ENCODE measurements at places on chromosomes 1 and 21.

GRCh38 chr1:50880373-50880772, 79.7 kb downstream of the FAF1 start:
- no peak overlapping the region for H3K4me3 ChIP-seq
- H3K4me1 ChIP-seq = no peaks in the 10 kb centered on the region
- no peaks in the 10 kb centered on the region for H3K27me3 ChIP-seq
- H3K36me3 ChIP-seq = no peaks in the 10 kb centered on the region
- DNase-seq = no peak

- no peak for DNase-seq
- H3K4me1 ChIP-seq = no peaks in the 10 kb centered on the region
- H3K27me3 ChIP-seq = peaks cover 4% of the 10 kb centered on the region
- no peak overlapping the region for H3K4me3 ChIP-seq
- H3K27ac ChIP-seq = peak overlapping the region; percentile 78
- no peaks in the 10 kb centered on the region for H3K36me3 ChIP-seq
These were observed 1.3 kb downstream of the FCGR2A start for GRCh38 chr1:161506336-161507223.

DNA sequence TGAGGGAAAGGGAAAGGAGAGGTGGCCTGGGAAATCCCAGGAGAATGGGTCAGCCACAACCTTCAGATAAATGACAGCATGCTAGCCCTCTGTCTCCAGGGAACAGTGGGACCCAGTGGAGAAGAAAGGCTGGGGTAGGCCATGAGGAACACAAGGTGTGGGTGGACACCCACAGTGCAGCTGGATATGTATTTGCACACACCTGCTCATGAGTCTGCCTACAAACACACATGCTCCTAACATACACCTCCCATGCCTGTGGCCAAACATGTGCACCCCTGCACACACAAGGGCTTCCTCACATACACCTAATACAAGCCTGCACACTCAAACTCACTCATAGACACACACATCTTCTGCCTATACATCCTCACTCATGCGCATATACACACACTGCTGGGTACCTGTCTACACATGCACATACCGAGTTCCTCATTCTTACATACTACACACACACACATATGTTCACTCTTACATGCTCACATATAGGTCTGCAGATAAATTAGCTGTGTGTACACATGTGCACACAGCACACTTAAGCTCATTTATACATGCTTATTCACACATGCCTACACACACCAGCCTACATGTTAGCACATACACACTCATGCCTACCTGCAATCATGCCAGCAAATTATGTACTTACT, 3.6 kb downstream of the C1orf216 start:
- H3K36me3 ChIP-seq = no peaks in the 10 kb centered on the region
- peaks cover 23% of the 10 kb centered on the region for H3K4me1 ChIP-seq
- no peaks in the 10 kb centered on the region for H3K27me3 ChIP-seq
- no peak overlapping the region for H3K27ac ChIP-seq

DNA sequence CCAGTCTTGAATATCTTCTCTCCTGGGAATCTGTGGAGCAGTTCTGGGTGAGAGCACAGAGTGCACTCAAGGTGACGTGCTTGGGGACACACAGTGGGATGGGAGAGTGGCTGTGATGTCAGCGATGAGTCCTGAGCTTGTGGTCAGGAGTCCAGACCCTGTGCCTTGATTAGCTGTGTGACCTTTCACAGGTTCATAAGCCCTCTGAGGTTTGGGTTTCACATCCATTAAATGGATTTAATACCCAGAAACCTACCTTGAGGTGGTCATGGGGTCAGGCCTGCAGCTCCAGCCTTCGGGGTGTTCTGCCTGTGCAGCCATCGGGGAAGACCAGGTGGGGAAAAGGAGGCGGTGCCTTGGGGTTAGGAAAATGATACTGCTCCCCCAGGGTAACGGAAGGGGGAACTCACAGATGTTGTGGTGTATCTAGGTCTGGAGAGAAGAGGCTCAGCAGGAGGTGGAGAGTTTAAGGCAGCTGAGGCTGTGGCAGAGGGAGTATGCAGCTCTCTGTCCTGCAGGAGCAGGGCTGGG, 38.5 kb upstream of the ETV3 start:
- H3K4me1 ChIP-seq = no peaks in the 10 kb centered on the region
- no peak overlapping the region for H3K27ac ChIP-seq
- no peak overlapping the region for H3K4me3 ChIP-seq
- H3K27me3 ChIP-seq = peaks cover 6% of the 10 kb centered on the region
- DNase-seq = no peak

GRCh38 chr1:18486195-18486594, 5.5 kb downstream of the KLHDC7A start:
- no peak for DNase-seq
- H3K27me3 ChIP-seq = no peaks in the 10 kb centered on the region
- H3K27ac ChIP-seq = no peak overlapping the region
- H3K4me1 ChIP-seq = no peaks in the 10 kb centered on the region

GRCh38 chr1:110631836-110632620, 25.9 kb upstream of the KCNA2 start:
- no peak overlapping the region for H3K27ac ChIP-seq
- H3K4me3 ChIP-seq = peak overlapping the region; percentile 45
- no peaks in the 10 kb centered on the region for H3K36me3 ChIP-seq

DNA sequence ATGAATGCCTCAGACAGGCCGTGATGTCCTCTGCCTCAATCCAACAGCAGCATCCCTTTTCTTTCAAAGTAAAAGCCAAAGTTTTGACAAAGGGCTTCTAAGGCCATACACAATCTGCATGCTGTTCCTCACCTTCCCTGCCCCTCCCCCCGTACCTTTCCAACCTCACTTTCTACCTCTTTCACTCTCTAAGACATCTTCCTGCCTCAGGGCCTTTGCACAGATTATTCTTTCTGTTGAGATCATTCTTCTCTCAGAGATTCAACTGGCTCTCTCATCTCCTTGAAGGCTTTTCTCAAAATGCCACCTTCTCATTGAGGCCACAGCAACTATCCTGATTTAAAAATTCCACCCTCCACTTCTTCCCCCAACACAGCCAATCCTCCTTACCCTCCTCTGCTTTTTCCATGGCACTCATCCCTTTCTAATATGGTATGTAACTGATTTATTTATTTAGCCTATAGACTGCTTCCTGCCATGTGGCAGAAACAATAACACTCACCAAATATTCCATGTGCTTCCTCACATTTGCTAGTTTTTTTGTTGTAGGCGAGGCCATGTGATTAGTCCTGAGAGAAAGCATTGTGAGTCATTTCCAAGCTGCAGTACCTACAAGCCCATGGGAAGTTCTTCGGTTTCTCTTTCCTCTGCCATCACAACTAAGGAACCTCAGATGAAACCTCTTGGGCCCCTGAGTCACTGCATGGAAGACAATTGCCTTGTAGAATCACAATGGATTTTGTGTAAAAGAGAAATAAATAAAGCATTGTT, 58.7 kb upstream of the GADD45A start:
- H3K27ac ChIP-seq = no peak overlapping the region
- no peaks in the 10 kb centered on the region for H3K27me3 ChIP-seq
- H3K36me3 ChIP-seq = no peaks in the 10 kb centered on the region
- H3K4me3 ChIP-seq = no peak overlapping the region
- H3K4me1 ChIP-seq = no peaks in the 10 kb centered on the region
- no peak for DNase-seq

DNA sequence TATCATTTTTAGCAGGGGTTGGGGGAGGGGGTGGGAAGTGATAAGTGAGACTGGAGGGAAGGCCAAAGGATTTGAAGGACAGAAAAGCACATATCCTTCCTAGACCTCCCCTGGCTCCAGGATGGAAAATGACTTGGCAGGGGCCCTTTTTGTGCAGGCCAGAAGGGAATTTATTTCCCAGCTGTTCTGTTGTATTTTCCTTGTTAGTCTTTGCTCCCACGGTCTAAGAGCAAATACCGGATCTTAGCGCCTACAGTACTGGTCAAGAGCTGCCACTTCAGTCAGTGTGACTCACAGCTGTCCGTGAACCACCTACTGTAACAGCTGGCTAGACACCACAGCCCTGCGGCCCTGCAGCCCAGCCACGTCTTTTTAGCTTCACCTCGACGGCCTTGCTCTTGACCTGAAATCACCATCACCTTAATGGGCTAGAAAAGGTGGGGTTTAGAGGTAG, 51.0 kb upstream of the ERRFI1 start:
- no peaks in the 10 kb centered on the region for H3K36me3 ChIP-seq
- H3K27me3 ChIP-seq = no peaks in the 10 kb centered on the region
- no peak overlapping the region for H3K27ac ChIP-seq

DNA sequence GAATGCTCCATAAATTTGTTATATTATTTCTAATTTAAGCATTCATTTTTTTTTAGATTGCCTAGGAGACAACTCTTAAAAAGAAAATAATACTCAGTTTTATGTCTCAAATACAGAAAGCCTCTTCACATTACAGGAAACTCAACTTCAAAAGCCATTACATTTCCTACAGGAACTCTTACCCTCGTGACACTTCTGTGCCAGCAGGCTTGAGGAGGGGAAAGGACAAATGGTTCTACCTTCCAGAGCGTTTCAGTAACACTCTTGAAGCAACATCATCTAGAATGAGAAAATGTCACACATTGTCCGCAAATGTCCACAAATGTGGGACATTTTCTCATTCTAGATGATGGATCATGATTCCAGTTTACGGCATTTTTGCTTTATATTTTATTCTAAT, 51.7 kb downstream of the PTPN14 start:
- no peak for DNase-seq

GRCh38 chr21:35159881-35160280, 110.8 kb upstream of the RUNX1 start:
- H3K27ac ChIP-seq = no peak overlapping the region
- H3K36me3 ChIP-seq = no peaks in the 10 kb centered on the region
- no peak overlapping the region for H3K4me3 ChIP-seq
- no peak for DNase-seq

DNA sequence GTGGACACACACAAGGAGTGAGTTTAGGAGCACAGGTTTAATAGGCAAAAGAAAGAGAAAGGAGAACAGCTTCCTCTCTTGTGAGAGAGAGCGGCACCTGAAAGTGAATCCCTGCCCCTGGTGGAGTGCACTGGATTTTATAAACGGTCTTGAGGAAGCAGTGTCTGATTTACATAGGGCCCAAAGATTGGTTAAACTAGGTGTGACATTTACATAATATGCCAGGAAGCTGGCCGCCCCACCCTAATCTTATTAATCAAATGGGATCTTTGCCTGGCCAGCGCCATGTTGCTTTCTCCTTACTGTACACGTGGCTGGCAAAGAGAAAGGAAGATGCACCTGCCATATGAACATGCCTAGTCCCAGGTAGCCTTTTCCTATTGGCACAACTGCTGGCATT, 38.7 kb downstream of the CFH start:
- no peaks in the 10 kb centered on the region for H3K36me3 ChIP-seq
- no peak overlapping the region for H3K27ac ChIP-seq
- no peak overlapping the region for H3K4me3 ChIP-seq
- no peak for DNase-seq
- H3K27me3 ChIP-seq = no peaks in the 10 kb centered on the region
- H3K4me1 ChIP-seq = no peaks in the 10 kb centered on the region

- H3K4me1 ChIP-seq = peaks cover 4% of the 10 kb centered on the region
- DNase-seq = no peak
- H3K27me3 ChIP-seq = no peaks in the 10 kb centered on the region
- no peak overlapping the region for H3K4me3 ChIP-seq
These were observed 14.3 kb upstream of the PROK1 start for GRCh38 chr1:110436635-110437034.

GRCh38 chr21:34726627-34727337, 58.0 kb downstream of the CLIC6 start:
- DNase-seq = no peak
- no peaks in the 10 kb centered on the region for H3K4me1 ChIP-seq
- H3K27ac ChIP-seq = no peak overlapping the region
- H3K4me3 ChIP-seq = no peak overlapping the region
- no peaks in the 10 kb centered on the region for H3K27me3 ChIP-seq

DNA sequence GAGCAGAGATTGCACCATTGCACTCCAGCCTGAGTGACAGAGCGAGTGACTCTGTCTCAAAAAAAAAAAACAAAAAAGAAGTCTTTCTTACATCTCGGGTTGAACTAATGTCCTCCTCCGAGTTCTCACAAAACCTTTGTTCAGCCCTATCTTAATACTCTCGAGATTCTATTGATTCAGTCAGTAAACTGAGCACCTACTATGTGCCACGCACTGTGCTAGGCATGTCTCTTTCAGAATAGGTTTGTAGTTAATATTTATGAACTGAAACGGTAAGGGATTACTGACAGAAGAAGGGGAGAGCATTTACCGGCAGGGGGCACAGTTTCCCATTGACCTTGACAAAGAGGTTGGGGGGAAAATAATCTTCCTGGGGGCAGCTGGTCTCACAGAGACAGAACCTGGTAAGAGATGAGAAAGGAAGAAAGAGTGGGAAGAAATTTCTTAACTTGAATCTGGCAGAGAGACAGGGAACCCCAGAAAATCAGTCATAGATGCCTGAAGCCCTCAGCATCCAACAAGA, 3.4 kb downstream of the PIAS3 start:
- H3K27ac ChIP-seq = no peak overlapping the region
- H3K4me1 ChIP-seq = peaks cover 13% of the 10 kb centered on the region
- H3K36me3 ChIP-seq = peaks cover 10% of the 10 kb centered on the region
- no peak overlapping the region for H3K4me3 ChIP-seq
- no peak for DNase-seq
- H3K27me3 ChIP-seq = no peaks in the 10 kb centered on the region

- H3K4me3 ChIP-seq = peak within 1 kb of the TSS; percentile 99
- peaks cover 13% of the 10 kb centered on the region for H3K36me3 ChIP-seq
- no peaks in the 10 kb centered on the region for H3K27me3 ChIP-seq
These were observed at the start of gene RNF187 for GRCh38 chr1:228487336-228488124. Gene RNF187, plus strand, starts transcription at chr1:228487382.

- H3K27me3 ChIP-seq = no peaks in the 10 kb centered on the region
- H3K4me1 ChIP-seq = no peaks in the 10 kb centered on the region
- no peak overlapping the region for H3K4me3 ChIP-seq
- no peaks in the 10 kb centered on the region for H3K36me3 ChIP-seq
These were observed 19.4 kb downstream of the TRIM67 start for GRCh38 chr1:231181271-231181670.

GRCh38 chr21:25487046-25487594, 120.2 kb downstream of the MRPL39 start:
- H3K4me1 ChIP-seq = no peaks in the 10 kb centered on the region
- no peak overlapping the region for H3K27ac ChIP-seq
- DNase-seq = no peak
- H3K4me3 ChIP-seq = no peak overlapping the region

DNA sequence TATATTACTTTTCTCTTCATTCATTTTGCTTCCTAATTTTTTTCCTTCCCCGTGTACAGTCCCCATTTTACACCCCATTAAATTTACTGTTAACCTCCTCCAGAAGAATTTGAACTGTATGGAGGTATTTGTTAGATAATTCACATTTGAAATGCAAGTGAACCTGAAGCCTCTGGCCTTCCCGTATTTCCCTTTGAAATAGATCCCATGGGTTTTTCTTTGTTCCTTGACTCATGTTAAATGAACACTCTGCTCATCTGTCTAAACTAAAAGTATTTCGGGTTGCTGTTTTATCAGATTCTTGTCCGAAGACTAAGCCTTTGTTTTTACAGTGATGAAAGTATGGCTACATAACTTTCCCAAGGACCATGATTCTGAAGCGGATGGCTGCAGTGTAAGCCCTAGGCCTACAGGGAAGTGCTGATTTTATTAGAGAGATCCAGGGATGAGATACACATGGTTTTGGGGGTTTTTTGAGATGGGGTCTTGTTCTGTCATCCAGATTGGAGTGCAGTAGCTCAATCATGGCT, 187.9 kb downstream of the PATJ start:
- no peaks in the 10 kb centered on the region for H3K4me1 ChIP-seq
- no peak overlapping the region for H3K27ac ChIP-seq
- H3K27me3 ChIP-seq = no peaks in the 10 kb centered on the region
